ENCODE measurements at places on chromosomes 5 and 9. TPM values are rescaled to one million over a fixed set of nuclear protein-coding genes. Genes with fewer than 3 reads are reported as not detected.

The SLC46A2 gene
- total RNA-seq, result not detected

The GMCL2 gene
- total RNA-seq, result not detected

The OCLN gene
- 7.7 TPM for total RNA-seq

The ACTL7A gene
- not detected for total RNA-seq

The GADD45G gene
- not detected for total RNA-seq

The ARHGEF39 gene
- total RNA-seq, result 3.5 TPM

The PDLIM4 gene
- 56.8 TPM for total RNA-seq

The NR5A1 gene
- total RNA-seq, result not detected

The CAMK4 gene
- 0.10 TPM for total RNA-seq

The PCDHB5 gene
- total RNA-seq, result 0.98 TPM

The DPYSL3 gene
- 64.7 TPM for total RNA-seq

The SPATA6L gene
- total RNA-seq, result 3.1 TPM

The RNF183 gene
- total RNA-seq, result not detected

The PCDHGA8 gene
- total RNA-seq, result 2.9 TPM

The STX17 gene
- total RNA-seq, result 22.2 TPM

The TBC1D9B gene
- total RNA-seq, result 101 TPM

Data from vein endothelial cell (primary cell).